A673 (cell line): ENCODE measurements at places on chromosomes 5 and 9.

- no peak for DNase-seq
These were observed 47.7 kb upstream of the GLRX start for GRCh38 chr5:95870105-95870672.

DNA sequence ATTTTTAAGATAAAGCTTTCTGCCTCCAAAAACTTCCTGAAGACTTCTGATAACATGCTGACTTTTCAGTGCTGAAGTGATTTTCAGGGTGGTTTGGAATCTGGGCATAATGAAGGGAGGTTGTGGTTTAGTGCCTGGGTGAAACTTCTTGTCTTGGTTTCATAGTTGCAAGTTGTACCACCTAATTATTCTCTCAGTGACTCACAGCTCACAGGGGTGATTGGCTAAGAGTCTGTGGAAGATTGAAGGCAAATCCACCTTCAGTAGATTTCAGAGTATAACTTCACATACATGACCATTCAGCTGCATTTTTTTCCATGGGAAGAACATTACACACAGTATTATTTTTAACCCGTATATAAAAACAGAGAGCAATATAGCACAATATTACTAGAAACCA, 199.9 kb downstream of the PTTG1 start:
- no peak for DNase-seq

- DNase-seq, result no peak
These were observed 309.7 kb downstream of the ARHGEF28 start for GRCh38 chr5:73935719-73936118.

DNA sequence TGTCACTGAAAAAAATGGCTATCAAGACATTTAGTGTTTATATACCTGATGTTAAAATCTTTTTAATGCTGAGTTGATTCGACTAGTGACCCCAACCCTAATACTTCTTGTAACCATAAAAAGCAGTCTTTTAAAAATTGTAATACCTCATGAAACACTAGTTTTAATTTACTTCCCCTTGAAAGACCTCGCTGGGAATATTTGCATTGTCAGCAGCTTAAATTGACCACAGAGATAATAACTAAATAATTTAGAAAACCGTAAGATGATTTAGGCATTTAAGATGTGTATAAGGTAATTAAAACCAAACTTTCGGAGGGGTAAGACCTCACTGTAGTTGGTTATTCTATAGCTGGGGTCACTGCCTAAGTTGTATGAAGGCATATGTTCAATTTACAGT, 89.8 kb downstream of the FGF10 start:
- DNase-seq, result no peak
